ENCODE measurements at places on chromosomes 1 and 21. TPM values are rescaled to one million over a fixed set of nuclear protein-coding genes. Genes with fewer than 3 reads are reported as not detected.

GRCh38 chr1:1430114-1430982 is 5.1 kb upstream of the VWA1 start:
- DNase-seq: no peak

- DNase-seq: no peak
Observed at GRCh38 chr1:234512451-234512861, 33.5 kb upstream of the TARBP1 start.

DNA sequence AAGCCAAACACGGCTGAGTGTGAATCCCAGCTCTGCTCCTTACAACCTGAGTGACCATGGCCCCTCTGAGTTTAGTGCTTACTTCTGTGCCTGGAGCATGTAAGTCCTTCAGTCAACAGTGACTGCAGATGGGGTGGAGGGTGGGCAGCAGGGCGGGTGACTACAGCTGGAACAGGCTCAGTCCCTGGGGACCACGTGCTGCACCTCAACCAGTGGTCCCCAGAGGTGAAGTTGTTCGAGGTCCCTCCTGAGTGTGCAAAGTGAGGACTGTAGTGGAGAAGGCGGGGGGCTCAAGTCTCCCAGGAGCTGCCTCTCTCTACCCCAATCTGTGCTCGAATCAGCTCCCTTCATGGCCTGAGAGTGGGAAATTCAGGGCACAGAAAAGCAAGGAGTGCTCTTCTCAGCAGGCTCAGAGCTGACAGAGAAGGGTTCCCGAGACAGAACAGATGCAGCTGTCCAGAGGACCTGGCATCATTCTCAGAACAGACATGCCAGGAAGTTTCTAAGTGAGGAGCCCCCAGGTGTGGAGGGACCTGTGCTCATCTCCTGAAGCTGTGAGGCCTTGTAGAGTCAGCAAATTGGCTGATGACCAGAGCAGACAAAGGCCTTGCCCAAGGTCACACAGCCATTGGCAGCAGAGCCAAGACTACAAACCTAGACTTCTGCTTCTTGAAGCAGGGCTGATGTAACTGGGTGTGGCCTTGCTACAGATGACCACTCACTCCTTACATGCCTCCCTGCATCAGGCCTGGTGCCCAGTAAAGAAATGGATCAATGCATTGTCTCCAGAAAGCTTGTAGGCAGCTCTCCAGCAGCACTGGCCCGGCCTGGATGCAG is 61.7 kb upstream of the EDN2 start:
- no peak for DNase-seq

DNA sequence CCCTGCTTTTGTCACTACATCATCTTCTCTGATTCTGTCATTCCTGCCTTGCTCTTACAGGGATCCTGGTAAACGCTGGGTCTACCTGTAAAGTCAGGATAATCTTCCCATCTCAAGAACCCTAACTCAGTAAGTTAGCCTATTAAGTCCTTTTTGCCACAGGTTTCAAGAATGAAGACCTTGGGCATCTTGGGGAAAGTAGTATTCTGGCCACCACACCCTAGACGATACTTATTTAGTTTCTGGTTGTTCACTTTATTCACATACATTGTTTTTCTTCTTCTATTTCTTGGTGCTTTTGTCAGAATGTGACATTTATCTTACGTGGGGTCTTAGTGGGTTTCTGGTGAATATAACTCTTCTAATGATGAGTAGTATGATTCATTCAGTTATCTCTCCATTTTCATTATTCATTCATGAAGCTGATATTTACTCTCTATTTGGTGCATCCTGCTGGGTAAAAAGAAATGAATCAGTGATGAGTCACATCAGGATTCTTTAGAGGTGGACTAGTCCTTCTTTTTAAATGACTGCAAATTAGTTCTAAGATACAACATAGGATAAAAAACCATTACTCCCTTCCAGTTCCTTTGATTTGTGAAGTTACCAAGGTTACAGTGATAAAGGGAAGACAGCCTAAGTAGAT is 514.4 kb upstream of the B3GALT2 start:
- no peak for DNase-seq

GRCh38 chr1:96643519-96643918 is 78.1 kb upstream of the PTBP2 start:
- DNase-seq: no peak

- no peak for DNase-seq
Observed at GRCh38 chr1:156259805-156260204, 11.9 kb upstream of the PAQR6 start.

DNA sequence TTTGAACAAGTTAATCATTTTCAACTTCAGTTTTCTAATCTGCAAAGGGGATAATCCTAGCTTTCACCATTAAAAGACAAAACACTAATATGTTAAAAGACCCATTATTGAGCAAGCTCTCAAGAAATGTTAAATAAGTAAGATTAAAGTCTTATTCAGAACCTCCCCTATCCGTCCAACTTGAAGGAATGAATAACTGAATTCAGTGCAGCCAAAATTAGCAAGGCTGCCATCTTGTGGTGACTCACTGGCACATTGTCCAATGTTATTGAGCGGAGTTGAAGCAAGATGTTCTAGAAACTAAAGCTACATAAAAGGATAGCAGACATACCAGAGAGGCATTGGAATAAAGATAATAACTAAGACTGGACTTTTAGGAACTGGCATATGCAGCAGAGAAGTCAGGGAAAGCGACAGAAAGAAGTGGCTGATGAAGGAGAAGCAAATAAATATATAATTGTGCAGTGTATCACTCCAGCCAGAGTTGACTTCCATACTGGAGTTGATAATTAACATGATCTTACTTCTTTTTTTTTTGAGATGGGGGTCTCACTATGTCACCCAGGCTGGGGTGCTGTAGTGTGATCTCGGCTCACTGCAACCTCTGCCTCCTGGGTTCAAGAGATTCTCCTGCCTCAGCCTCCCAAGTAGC is 8.2 kb upstream of the CAP1 start:
- peak; percentile 36 for DNase-seq

- no peak for DNase-seq
Observed at GRCh38 chr1:150024156-150024555, 13.6 kb upstream of the OTUD7B start.

DNA sequence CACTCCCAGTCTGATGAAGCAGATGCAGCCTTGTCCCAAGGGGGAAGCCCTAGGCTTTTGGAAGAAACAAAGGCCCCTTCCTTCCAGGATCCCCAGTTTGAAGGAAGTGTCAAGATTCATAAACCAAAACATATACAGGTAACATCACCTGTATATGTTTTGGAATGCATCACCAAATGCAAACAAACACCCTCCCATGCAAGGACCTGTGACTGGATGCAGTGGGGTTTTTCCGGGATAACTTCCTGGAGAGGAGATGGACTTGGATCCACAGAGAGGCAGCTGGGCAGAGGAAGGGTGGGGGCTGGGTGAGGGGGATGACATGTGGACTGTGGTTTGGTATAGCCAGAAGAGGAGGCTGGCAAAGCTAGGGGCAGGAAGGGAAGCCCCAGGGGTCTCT is 1.5 kb upstream of the PLA2G2F start:
- DNase-seq: no peak

DNA sequence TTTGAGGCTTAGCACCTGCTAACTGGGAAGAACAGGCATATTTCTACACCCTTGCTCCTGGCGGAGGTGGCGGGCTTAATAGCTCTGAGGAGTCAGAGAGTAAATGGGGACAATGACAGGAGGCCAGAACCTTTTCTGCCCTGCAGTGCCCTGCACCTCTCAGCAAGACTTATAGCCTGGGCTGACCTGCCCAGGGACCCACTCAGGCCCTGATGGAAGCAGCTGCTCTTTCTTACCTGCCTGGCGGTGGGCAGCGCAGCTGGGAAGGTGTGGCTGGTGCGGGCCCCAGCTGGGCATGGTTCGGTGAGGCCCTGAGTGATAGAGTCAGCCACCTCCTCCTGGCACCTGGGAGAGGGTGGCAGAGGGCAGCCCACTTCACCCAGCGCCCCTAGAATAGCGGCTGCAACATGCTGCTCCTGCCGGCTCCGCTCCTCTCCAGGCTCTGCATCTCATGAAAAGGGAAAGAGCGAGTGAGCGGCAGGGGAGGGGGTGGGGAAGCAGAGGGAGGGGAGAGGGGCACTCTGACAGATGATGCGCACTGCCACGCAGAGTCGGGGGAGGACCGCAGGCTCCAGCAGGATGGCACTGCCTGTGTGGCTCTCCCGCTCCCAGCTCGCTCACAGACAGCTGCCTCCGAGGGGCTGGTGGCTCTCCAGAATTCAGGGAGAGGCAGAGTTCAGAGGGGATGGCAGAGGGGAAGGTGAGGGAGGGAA is at the start of gene RGS8:
TSS of gene RGS8 (minus strand) at position 472 of the 713 bp plus-strand sequence. CDS start 14,938 bp downstream, outside the sequence.
- no peak for DNase-seq

The WNT9A gene
- polyA plus RNA-seq: 1.6 TPM

- DNase-seq: no peak
Observed at GRCh38 chr1:241171991-241172390, 185.0 kb downstream of the RGS7 start.

GRCh38 chr1:245645894-245646293 is 491.1 kb downstream of the KIF26B start:
- no peak for DNase-seq

DNA sequence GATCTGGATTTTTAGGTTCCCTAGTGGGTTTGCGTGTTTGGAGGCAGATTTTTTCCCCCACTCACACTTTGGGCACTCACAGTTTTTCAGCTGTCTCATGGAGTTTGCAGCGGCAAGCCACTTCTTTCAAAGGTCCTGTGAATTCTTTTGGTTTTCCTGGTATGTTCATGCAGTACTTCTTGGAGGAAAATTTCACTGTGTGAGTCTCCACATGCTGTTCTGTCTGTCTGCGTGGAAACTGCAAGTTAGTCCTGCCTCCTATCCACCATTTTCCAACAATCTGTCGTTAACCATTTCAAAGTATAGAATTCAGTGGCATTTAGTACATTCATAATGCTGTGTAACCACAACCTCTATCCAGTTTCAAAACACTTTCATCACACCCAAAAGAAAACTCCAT is 793 bp upstream of the FMO1 start:
- no peak for DNase-seq

The KLF17 gene
- polyA plus RNA-seq: 0.03 TPM

The SLC9C2 gene
- polyA plus RNA-seq: 0.04 TPM

The SPRR1A gene
- not detected for polyA plus RNA-seq

DNA sequence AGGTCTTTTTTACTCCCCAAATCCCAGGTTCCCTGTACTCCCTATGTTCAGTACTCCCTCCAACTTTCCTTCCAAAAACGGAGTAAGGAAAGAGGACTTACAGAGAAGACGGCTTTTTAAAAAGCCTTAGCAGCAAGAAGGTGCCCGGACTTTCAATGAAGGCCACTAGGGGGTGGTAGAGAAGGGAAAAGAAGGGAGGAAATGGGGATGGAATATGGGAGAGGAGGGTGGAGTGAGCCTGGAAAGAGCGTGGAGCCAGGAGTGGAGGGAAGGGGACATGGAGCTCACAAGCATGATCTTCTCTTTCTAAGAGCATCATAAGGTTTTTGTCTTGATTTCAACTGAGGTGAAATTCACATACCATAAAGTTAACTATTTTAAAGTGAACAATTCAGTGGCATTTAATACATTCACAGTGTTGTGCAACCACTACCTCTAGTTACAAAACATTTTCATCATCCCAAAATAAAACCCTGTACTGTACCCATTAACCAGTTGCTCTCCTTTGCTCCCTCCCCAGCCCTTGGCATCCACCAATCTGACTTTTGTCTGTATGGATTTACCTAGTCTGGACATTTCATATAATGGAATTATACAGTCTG is 129.9 kb downstream of the ZNF281 start:
- DNase-seq: no peak

GRCh38 chr1:67683766-67684525 is 1.1 kb upstream of the GADD45A start:
- no peak for DNase-seq

DNA sequence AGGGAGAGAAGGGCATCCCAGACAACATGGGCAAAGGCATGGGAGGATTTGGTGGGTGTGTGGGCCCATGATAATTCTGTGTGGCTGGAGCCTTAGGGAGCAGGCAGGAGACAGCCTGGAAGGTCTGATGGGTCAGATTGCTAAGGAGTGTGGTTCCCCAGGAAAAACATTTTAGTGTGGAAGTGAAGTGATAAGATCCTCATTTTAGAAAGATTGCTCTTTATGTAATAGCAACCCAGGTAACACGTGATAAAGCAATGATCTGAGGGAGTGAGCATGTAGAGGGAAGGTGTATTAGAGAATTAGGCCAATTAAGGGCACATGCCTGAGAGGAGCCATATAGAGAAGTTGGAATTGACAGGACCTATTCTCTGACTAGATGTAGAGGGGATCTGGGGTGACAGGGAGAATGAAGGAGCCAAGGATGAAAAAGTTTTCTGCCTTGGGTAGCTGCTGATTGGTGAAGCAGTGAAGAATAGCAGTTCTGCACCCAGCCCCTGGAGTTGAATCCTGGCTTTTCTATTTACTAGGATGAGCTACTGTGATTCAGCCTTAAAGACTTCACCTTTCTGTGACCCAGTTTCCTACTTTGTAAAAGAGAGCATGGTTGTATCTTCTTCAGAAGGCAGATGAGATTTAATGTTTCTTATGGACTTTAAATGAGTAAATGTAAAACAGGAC is 18.7 kb upstream of the SLAMF6 start:
- no peak for DNase-seq

DNA sequence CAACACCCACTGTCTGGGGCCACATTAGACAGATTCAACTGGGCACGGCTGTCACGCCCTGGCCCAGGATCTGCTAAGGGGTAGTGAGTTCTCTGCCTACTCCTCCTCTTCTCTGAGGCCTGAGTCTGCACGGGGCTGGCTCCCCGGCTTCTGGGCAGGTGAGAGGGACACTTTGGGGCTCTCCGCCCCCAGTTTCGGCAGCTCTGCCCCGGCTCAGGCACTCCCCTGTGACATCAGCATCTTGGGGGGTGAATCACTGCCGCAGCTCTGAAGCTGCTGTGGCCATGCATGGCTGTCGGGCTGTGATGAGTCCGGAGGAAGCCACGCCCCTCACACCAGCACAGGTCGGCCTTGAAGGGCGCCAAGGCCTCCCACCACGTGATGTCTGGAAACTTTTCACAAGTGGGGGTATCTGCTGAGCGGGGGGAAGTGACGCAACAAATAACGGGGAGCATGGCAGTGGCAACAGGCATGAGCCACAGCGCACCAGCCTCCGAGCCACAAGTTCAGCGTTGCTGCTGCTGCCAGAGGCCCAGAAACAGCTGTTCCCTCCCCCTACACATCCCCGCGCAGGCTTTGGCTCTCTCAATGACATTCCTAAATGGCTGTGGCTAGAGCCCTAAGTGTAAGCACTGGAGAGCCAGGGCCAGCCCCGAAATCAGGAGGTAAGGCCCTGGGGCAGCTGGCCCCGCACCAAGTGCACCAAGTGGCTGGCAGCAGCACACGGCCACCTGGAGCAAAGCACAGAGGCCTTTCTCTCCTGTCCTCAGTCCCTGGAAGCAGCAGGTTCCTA is 26.3 kb downstream of the ZBTB17 start:
- DNase-seq: peak; percentile 59

The AXDND1 gene
- polyA plus RNA-seq: 10.8 TPM

- no peak for DNase-seq
Observed at GRCh38 chr1:215287362-215287761, 204.8 kb downstream of the KCNK2 start.

- no peak for DNase-seq
Observed at GRCh38 chr1:157247005-157247763, 109.0 kb upstream of the ETV3 start.
